ENCODE measurements at places on chromosomes 7 and 10.
A peak's percentile ranks its signal among the peaks of the same experiment; 100 is the strongest.

GRCh38 chr7:35465791-35466336 is 212.0 kb upstream of the TBX20 start:
- peak; percentile 95 for DNase-seq

- DNase-seq, result no peak
Observed at GRCh38 chr7:82953324-82954027, 209.2 kb downstream of the PCLO start.

GRCh38 chr10:126754966-126755365 is 84.5 kb upstream of the C10orf90 start:
- DNase-seq, result no peak

DNA sequence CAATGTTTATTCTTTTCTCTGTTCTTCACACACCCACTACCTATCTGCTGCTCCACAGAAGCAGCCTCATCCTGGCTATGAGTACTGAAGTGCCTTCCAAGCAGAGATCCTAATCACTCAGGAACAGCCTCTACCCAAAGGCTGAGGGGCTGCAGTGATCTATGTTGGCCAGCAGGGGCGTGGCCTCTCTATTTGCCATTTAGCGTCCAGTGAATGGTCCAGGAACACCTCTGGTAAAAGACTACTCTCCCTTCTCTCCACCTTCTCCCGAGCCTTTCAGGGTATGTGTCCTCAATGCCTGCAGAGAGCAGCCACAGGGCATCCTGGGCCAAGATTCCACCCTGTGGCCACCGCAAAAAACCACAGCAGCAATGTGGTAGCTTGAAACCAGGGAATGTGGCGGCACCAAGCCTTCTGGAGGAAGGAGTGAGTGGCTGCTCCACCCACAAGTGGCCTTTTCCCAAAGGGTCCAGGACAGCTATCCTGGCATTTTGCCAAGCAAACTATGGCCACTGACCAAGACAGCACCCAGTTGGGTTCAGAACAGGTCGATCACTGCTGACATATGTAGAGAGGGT is 70.9 kb downstream of the SYPL1 start:
- DNase-seq, result peak; percentile 20

All from NCI-H1092 (cell line).